Muscle of leg (tissue), 16 donors: ENCODE measurements at places on chromosomes 12 and 14.

GRCh38 chr14:57136669-57137328 is 131.9 kb downstream of the EXOC5 start:
- peak; percentile 72 for DNase-seq

DNA sequence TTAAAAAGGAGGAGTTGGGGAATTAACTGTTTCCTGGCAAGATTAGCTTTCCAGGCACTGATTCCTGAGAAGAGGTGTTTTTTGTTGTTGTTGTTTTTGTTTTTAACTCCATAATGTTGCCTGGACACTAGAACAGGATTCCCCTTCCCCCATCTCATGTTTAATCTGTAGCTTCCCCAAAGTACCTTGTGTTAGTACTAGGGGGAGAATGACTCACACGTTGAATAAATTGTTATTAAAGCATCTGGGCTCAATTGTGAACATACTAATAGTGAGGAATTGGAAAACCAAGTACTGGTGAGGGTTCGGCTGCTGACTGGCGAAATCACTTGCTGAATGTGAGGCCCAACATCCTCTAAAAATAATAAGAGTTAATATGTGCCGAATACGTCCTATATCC is 1.3 kb upstream of the GNG2 start:
- no peak for DNase-seq

DNA sequence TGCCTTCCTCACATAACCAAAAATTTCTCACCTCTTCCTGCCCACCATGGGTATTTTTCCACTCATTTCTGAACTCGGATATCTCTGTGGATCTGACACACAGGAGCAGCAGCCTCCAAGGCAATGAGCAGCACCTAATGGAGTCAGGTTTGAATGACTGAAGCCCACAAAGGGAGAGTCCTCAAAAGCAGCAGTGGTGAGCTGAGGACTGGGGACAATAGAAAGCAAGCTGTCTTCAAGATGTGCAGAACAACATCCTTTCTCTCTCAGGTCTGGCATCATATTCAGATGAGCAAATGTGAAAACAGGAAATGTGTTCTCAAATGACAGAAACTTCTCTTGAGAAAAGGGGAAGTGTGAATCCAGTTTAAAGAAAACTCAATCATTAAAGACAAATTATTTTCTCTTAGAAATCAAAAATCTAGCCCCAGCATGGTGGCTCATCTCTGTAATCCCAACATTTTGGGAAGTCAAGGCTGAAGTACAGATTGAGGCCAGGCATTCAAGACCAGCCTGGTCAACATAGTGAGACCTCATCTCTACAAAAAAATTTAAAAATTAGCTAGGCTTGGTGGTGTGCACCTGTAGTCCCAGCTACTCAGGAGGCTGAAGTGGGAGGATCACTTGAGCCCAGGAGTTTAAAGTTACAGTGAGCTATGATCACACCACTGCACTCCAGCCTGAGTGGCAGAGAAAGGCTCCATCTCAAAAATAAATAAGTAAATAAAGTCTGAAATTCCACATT is 54.2 kb downstream of the C12orf42 start:
- DNase-seq, result peak; percentile 16

DNA sequence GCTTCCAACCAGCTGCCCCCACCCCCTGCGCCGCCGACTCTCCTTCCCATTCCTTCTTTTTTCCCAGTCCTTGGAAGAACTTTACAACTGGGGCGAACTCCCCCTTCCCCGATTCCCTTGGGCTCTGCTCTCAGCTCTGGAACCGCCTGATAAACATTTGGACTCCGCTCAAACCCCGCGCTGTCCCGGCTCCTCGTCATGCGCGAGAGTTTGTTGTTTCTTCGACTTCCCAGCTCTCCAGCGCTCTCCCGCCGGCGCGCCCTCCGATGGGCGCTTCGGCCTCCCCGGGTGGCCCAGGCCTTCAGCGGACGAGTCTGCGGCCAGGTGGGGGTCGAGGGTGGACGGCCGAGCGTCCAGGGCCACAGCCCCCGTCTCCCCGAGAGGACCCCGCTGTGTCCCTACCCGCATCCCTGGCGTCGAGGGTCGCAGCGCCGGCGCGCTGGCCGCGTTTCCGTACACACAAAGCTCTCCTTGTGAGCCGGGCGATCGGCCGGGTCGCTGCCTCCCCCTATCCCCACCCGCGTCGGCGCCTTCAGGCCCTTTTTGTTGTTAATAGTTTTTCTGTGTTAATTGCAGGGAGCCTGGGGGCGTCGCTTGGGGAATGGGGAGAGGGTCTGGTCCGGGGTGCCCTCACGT is 847 bp downstream of the MMP14 start:
- peak; percentile 81 for DNase-seq

GRCh38 chr14:96042248-96042930 is 3.2 kb downstream of the C14orf132 start:
- no peak for DNase-seq

GRCh38 chr12:4615667-4616066 is 33.2 kb downstream of the AKAP3 start:
- DNase-seq, result peak; percentile 6

DNA sequence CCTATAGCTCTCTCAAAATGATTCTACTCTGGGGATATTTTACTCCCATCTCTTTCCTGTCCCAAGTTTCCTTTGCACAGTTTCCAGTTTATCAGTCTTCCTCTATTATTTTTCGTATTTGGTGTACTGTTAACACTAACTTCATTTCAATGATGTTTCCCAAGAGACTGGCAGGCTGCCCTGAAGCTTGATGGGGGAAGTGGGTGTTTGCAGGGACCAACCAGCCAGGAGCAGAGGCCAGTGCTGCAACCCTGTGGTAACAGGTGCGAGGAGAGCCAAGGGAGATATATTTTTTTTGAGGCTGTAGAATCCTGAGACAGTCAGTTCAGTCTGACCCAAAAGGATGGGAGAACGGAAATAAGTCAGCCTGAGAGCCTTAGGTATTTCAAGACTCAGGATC is 11.8 kb upstream of the CEBPE start:
- no peak for DNase-seq

- DNase-seq, result no peak
Observed at GRCh38 chr14:92160619-92161018, 38.9 kb downstream of the CPSF2 start.

GRCh38 chr14:105337433-105337832 is 22.9 kb downstream of the PACS2 start:
- no peak for DNase-seq

GRCh38 chr12:958588-959123 is 9.2 kb upstream of the RAD52 start:
- DNase-seq, result peak; percentile 65

GRCh38 chr14:64114166-64114565 is 180.0 kb downstream of the ESR2 start:
- DNase-seq, result peak; percentile 31

DNA sequence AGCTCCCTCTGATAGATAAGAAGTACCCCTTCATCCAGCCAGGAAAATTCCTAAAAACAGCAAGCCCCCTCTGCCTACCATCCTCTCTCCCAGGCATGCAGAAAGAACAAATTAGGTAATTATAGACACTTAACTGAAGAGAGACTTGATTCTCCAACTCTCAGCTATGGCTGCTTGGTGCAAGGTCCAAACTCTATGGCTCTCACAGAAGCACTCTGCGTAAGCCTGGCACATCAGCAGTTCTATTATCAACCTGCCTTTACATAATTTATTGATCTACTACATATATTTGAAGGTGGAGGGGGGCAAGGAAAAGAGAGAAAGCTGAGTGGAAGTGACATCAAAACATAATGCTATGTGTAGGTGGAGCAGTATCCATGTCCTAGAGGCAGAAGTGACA is 1.1 kb upstream of the MYO1A start:
- no peak for DNase-seq

GRCh38 chr12:94621662-94622359 is 28.5 kb downstream of the TMCC3 start:
- DNase-seq, result no peak

- peak; percentile 40 for DNase-seq
Observed at GRCh38 chr12:7645395-7646177, 20.1 kb downstream of the APOBEC1 start.

GRCh38 chr14:96502621-96503305 is 581 bp downstream of the PAPOLA start:
- DNase-seq, result peak; percentile 81

DNA sequence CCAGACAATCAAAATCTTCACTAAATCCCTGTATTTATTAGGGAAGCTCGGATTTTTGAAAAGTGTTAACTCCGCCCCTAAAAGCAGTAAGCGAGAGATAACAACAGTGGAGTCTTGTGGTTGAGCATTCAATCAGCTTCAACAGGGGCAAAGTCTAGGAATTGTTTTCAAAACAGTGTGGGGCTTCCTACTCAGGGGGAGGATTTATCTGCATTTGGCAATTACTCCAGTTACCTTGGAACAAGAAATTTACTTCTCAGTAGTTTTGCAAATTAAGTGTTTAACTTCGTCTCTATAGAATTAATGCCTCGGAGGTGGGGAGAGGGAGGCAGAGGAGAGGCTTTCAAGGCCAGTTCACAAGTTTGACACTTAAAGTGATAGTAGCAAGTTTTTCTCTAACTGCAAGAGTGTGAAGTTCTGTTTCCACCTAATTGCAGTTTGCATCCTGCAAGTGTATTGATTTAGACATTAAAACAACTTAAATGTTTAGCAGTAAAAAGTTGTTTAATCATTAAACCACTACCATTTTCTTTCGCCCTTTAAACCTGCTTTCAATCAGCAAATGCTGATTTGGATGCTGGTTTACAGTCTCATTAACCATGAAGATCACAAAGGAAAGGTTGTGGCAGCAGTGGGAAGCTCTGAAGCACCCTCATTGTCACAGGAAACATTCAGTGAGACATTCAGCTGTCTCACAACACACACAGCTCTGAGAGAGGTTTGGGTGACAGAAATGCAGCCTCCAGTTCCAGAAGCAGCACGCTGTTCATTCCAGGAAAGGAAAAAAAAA is 102.0 kb downstream of the HMGA2 start:
- DNase-seq, result no peak

- peak; percentile 74 for DNase-seq
Observed at GRCh38 chr12:31589904-31590641, 863 bp downstream of the DENND5B start.

GRCh38 chr12:95303476-95303875 is 85.9 kb downstream of the VEZT start:
- DNase-seq, result no peak

DNA sequence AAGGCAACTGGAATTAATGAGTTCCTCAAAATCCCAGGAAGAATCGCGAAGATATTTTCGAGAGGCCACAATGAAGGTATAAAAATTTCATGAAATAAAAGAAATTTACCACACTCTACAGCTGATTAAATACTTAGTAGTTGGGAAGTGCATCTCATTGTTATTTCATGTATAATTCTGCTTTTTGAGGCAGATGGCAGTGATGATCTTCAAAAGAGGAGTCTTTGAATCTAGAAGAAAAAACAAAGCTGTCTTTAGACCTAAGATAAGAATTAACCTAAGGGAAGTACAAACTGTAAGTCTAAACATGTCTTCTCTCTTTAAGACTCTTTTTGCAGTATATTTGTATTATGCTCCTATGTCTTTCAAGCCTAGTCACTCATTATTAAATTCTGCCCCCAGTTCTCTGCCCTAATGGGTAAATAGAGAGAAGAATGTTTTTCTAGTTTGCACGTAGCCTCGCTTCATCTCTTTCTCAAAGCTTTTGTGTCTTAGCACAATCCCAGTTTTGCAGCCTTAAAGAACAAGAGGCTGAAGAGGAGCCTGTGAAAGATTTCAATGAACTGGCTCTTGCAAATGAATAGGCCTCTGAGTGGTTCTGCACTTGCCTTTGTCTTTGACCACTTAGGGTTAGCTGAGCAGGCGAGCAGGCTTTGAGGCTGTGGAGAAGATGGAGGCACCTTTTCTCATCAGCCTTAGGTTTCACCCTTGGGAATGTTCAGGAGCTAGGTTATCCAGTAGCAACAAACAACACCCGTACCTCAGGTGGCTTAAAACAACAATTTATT is 32.7 kb downstream of the CFAP54 start:
- no peak for DNase-seq
